ENCODE measurements at places on chromosomes 7 and 10.

DNA sequence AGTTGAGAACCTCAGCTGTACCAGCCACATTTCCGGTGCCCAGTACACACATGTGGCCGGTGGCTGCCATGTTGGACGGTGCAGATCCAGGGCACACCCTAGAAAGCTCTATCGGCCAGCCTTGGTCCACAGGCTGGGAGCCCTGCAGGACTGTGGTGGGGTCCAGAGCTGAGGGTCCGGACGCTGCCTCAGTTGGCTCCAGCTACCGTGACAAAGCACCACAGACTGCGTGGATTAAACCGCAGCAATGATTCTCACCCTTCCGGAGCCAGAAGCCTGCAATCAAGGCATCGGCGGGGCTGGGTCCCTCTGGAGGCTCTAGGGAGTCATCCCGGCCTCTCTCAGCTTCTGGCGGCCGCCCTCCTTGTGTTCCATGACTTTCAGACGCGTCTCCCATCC, 50.1 kb downstream of the PDGFA start:
- no peak for DNase-seq

- DNase-seq, result no peak
Measured at GRCh38 chr7:78178319-78178718, 379.7 kb downstream of the PHTF2 start.

- DNase-seq, result no peak
Measured at GRCh38 chr7:35599645-35600044, 95.3 kb downstream of the HERPUD2 start.

GRCh38 chr10:102610441-102610887, 33.8 kb upstream of the TRIM8 start:
- no peak for DNase-seq

DNA sequence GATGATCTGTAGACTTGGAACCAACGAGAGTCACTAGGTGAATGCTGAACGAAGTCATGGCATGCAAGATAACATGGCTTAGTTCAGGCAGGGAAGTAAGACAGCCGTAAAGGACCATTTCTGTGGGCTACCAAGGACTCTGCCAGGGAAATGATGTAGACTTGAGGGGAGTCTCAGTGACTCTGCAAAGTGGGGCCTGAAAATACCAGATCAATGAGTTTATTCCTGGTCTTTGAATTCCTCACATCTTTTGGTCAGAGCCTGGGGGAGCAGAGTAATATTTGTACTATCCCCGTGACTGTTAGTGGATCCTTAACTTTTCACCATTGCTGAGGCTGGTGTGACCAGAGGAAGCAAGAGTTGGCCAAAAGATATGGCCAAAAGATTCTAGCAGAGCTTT, 60.7 kb upstream of the INHBA start:
- no peak for DNase-seq

- no peak for DNase-seq
Measured at GRCh38 chr10:101379663-101380352, 25.8 kb downstream of the BTRC start.

GRCh38 chr7:139572704-139573385, 49.4 kb downstream of the CLEC2L start:
- no peak for DNase-seq
